Posterior vena cava (tissue), 2 donors: ENCODE measurements at places on chromosomes 7 and 10. TPM values are rescaled to one million over a fixed set of nuclear protein-coding genes. Genes with fewer than 3 reads are reported as not detected.
A peak's percentile ranks its signal among the peaks of the same experiment; 100 is the strongest.

GRCh38 chr7:87797798-87798403 lies 78.3 kb downstream of the SLC25A40 start:
- no peak for DNase-seq

DNA sequence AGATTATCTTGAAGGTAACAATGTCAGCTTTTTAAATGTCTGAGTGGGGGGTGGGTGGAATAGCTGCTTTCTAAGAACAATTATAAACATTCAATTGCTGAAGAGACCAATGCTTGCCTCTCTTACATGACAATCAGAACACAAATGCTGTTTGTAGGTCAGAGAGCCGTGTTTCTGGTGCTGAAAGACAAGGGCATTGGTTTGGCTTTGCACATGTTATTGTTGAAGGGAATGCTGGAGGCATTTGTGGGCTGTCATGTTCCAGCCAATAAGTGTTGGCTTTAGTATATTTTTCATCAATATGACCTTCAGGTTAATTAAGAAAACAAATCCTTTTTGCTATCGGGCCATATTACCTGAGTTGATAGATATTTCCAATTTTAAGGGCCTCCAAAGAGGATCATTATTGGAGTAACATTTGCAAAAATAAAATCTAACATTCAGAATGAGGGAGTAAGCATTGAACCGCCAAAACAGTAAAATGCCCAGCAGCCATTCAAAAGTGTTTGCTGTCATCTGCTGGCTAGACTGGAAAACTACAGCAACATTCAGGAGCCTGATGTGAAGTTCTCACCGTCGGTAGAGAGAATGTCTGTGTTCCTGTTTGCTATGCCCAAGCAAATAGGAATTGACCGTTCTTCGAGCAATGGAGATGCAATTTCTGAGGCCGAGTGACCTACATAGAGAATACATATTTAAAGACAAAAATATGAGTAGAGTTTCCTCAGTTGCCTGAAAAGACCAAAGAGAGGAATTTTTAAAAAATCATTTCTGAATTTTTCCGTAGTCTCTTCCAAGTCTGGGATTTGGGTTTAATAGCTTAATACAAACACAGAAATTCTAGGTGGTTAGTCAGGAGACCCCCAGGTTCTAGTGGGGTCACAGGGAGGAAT lies 118.9 kb downstream of the APBB1IP start:
- DNase-seq = no peak

DNA sequence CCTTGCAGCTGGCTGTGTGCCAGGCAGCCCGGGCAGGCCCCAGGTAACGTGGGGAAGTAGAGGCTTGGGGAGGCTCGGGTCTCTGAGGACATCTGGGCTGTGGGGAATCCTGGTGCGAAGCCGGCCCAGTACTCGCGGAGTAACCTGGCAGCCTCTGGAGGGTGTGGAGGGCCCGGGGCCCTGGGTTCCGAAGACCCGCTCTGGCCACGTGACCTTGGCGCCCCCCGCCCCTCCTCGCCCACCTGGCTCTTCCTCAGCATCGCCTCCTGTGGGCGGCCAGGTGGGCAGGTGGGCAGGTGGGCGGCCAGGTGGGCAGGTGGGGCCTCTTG lies 143.1 kb downstream of the WDR37 start:
- DNase-seq = peak; percentile 70

DNA sequence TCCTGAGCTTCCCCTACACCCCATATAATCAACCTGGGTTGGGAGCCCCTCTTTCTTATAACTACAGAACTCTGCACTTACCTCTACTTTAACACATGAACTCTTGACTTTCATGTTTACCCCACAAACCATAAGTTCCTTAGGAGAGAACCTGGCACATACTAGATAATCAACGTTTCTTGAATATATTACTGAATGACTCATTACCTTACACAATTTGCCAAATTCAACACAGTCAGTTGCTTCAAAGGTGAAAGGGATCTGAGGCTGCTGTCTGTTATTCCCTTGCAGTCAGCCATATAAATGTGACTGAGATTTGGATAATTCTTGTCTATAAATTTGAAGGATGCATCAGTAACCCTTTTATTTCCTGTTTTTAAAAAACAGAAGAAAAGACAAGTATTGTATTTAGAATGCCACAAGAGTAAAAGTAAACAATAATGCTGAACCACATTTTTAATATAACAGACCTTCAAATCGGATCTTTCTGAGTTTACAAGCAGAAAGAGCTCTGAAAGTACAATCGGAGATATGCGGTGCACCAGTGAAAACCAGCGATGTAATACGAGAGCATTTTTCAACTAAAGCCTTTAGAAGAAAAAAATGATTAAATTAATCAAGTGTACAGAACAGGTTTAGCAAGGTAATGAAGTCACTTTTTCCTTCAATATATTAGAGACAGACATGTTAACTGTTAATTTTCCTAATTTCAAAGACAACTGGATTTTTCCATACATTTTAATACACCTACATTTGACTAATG lies 29.5 kb upstream of the LRRC17 start:
- DNase-seq = no peak

GRCh38 chr7:100430493-100431285 lies 1.1 kb downstream of the MEPCE start:
- no peak for DNase-seq

Gene CYP3A5
- 0.62 TPM for total RNA-seq

Gene NET1
- total RNA-seq = 113 TPM
